ENCODE measurements at places on chromosomes 12 and 14. TPM values are rescaled to one million over a fixed set of nuclear protein-coding genes. Genes with fewer than 3 reads are reported as not detected.

GRCh38 chr12:64544371-64545080 is 65.8 kb upstream of the RASSF3 start:
- H3K27ac ChIP-seq, result no peak overlapping the region
- H3K4me3 ChIP-seq, result no peak overlapping the region
- H3K4me1 ChIP-seq, result no peaks in the 10 kb centered on the region
- H3K36me3 ChIP-seq, result no peaks in the 10 kb centered on the region
- DNase-seq, result no peak
- no peaks in the 10 kb centered on the region for H3K27me3 ChIP-seq

DNA sequence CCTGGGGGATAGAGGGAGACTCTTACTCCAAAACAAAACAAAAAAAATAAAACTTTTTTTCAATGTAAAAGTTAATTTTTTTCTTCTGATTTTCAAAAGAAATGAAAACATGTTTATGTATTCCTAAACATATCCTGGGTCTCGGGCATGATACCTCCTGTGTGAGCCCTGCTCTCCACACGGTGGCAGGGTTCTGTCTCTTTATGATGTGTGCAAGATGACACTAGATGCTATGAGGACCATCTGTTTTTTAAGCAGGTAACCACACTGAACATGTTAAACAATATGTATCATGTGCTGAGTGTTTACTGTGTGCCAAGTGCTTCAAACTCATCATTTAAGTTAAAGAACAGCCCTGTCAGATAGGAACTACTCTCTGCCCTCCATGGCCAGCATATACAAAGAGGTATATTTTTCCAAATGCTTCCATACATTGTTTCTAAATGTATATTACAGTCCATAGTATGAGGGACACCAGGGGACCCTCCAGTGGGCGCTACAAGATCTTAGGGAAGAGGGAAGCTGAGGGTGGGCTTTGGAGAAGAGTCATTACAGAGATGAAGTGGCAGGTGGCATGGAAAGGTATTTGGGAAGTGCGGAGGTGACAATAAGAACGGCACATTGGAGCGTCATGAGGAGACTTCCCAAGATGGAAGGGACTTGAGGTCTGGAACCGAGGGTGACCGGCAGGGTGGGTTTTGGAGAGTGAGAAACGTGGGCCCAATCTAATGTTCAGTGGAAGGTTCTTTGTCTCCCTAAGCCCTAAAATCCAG is 28.5 kb downstream of the FOS start:
- no peaks in the 10 kb centered on the region for H3K27me3 ChIP-seq
- H3K27ac ChIP-seq, result no peak overlapping the region
- H3K4me3 ChIP-seq, result no peak overlapping the region
- H3K4me1 ChIP-seq, result peaks cover 8% of the 10 kb centered on the region
- H3K36me3 ChIP-seq, result no peaks in the 10 kb centered on the region

GRCh38 chr12:97274386-97274785 is 188.2 kb upstream of the RMST start:
- no peak overlapping the region for H3K27ac ChIP-seq
- no peaks in the 10 kb centered on the region for H3K4me1 ChIP-seq
- DNase-seq, result no peak

GRCh38 chr14:40213701-40214100 is 781.5 kb upstream of the FBXO33 start:
- no peaks in the 10 kb centered on the region for H3K4me1 ChIP-seq
- no peak overlapping the region for H3K4me3 ChIP-seq
- no peaks in the 10 kb centered on the region for H3K36me3 ChIP-seq
- no peak for DNase-seq
- H3K27ac ChIP-seq, result no peak overlapping the region

- H3K4me1 ChIP-seq, result no peaks in the 10 kb centered on the region
- H3K27me3 ChIP-seq, result no peaks in the 10 kb centered on the region
- H3K4me3 ChIP-seq, result no peak overlapping the region
Observed at GRCh38 chr12:58703866-58704265, 216.4 kb downstream of the LRIG3 start.

GRCh38 chr12:11764837-11765236 is 115.4 kb downstream of the ETV6 start:
- H3K36me3 ChIP-seq, result no peaks in the 10 kb centered on the region
- H3K27ac ChIP-seq, result peak overlapping the region; percentile 39
- no peak for DNase-seq
- H3K4me1 ChIP-seq, result peaks cover 23% of the 10 kb centered on the region
- H3K27me3 ChIP-seq, result no peaks in the 10 kb centered on the region
- no peak overlapping the region for H3K4me3 ChIP-seq

DNA sequence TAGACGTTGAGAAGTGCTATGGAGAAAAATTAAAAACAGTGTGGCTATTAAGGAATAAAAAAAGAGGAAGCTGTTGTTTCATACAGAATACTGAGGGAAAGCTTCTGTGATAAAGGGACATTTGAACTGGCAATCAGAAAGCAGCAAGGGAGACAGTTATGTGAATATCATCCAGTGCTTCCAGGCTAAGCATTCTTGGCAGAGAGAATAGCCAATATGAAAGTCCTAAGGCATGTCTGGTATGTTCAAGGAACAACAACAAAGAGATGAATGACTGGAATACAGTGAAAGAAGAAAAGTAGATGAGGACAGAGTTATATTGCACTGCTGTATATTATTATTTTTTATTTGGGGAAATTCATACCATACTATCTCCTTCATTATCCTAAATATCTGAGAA is 23.9 kb downstream of the SCAF11 start:
- no peak for DNase-seq
- no peak overlapping the region for H3K27ac ChIP-seq
- no peaks in the 10 kb centered on the region for H3K36me3 ChIP-seq

GRCh38 chr12:75564852-75565251 is 53.4 kb upstream of the KRR1 start:
- H3K36me3 ChIP-seq, result no peaks in the 10 kb centered on the region
- H3K27ac ChIP-seq, result no peak overlapping the region
- H3K27me3 ChIP-seq, result no peaks in the 10 kb centered on the region
- DNase-seq, result no peak
- no peak overlapping the region for H3K4me3 ChIP-seq
- no peaks in the 10 kb centered on the region for H3K4me1 ChIP-seq

- no peaks in the 10 kb centered on the region for H3K27me3 ChIP-seq
- no peak overlapping the region for H3K4me3 ChIP-seq
Observed at GRCh38 chr12:51519755-51520154, 71.3 kb upstream of the SCN8A start.

- H3K4me1 ChIP-seq, result no peaks in the 10 kb centered on the region
- H3K27me3 ChIP-seq, result no peaks in the 10 kb centered on the region
- H3K27ac ChIP-seq, result no peak overlapping the region
- no peak overlapping the region for H3K4me3 ChIP-seq
Observed at GRCh38 chr14:78425330-78425729, 255.2 kb downstream of the NRXN3 start.

- peak; percentile 88 for DNase-seq
- peaks cover 8% of the 10 kb centered on the region for H3K4me1 ChIP-seq
- peak overlapping the region; percentile 61 for H3K4me3 ChIP-seq
- no peaks in the 10 kb centered on the region for H3K27me3 ChIP-seq
- no peaks in the 10 kb centered on the region for H3K36me3 ChIP-seq
Observed at GRCh38 chr12:113222730-113223531, 1.7 kb downstream of the TPCN1 start.

- H3K27ac ChIP-seq, result peak within 1 kb of the TSS; percentile 99
- peak within 1 kb of the TSS; percentile 53 for H3K4me3 ChIP-seq
- H3K27me3 ChIP-seq, result no peaks in the 10 kb centered on the region
- DNase-seq, result peak; percentile 62
- H3K36me3 ChIP-seq, result no peaks in the 10 kb centered on the region
Observed at GRCh38 chr12:120292661-120293531, at the start of gene RNU4-1. Gene RNU4-1, minus strand, starts transcription at chr12:120293237.

GRCh38 chr14:51860825-51861499 is 550 bp downstream of the GNG2 start:
- no peaks in the 10 kb centered on the region for H3K36me3 ChIP-seq
- H3K27ac ChIP-seq, result no peak overlapping the region
- H3K4me1 ChIP-seq, result no peaks in the 10 kb centered on the region
- H3K27me3 ChIP-seq, result no peaks in the 10 kb centered on the region

GRCh38 chr12:47124451-47124850 is 44.7 kb upstream of the AMIGO2 start:
- no peak for DNase-seq
- no peaks in the 10 kb centered on the region for H3K27me3 ChIP-seq
- H3K36me3 ChIP-seq, result no peaks in the 10 kb centered on the region
- no peaks in the 10 kb centered on the region for H3K4me1 ChIP-seq
- no peak overlapping the region for H3K27ac ChIP-seq

DNA sequence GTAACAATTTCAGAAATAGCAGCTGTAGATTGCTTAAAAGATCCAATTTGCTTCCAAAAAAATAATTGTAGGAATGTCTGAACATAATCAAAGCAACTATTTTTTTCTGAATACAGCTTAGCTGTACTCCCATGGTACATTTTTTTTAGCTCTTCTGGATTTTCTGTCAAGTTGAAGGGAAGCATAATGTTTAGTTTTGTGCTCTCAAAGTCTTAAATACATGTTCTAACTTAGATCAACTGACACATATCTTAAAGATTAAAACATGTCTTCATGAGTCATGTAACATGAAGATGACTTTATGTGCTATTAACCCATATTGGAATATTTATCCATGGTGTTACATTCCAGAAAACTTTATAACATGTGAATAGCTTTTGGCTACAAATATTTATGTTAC is 255.7 kb downstream of the BTG1 start:
- DNase-seq, result no peak
- H3K27ac ChIP-seq, result no peak overlapping the region
- H3K4me1 ChIP-seq, result no peaks in the 10 kb centered on the region
- no peak overlapping the region for H3K4me3 ChIP-seq
- no peaks in the 10 kb centered on the region for H3K27me3 ChIP-seq
- no peaks in the 10 kb centered on the region for H3K36me3 ChIP-seq

- H3K4me1 ChIP-seq, result peaks cover 8% of the 10 kb centered on the region
- no peak overlapping the region for H3K4me3 ChIP-seq
- no peak overlapping the region for H3K27ac ChIP-seq
- H3K27me3 ChIP-seq, result no peaks in the 10 kb centered on the region
- no peak for DNase-seq
Observed at GRCh38 chr12:26748741-26749431, 84.1 kb downstream of the ITPR2 start.

DNA sequence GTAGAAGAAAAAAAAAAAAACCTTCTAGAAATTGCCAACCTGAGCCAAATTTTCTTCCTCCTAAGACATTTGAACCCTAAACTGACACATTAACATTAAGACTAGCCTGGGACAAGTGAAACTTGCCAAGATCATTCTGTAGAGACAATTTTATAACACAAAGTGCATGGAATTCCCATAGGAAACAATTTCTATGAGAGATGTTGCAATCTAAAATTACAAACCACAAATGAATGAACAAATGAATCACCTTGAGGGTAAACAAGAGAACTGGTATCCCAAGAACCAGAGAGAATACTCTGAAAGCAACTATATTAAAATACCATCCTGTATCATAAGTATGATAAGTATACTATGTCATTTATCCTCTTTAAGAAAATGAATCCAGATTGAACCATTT is 165.3 kb downstream of the DICER1 start:
- no peaks in the 10 kb centered on the region for H3K4me1 ChIP-seq
- H3K27ac ChIP-seq, result no peak overlapping the region
- H3K27me3 ChIP-seq, result no peaks in the 10 kb centered on the region
- DNase-seq, result no peak
- no peak overlapping the region for H3K4me3 ChIP-seq
- H3K36me3 ChIP-seq, result no peaks in the 10 kb centered on the region

- H3K27me3 ChIP-seq, result no peaks in the 10 kb centered on the region
- H3K4me1 ChIP-seq, result no peaks in the 10 kb centered on the region
- no peak for DNase-seq
- no peaks in the 10 kb centered on the region for H3K36me3 ChIP-seq
- H3K4me3 ChIP-seq, result no peak overlapping the region
Observed at GRCh38 chr14:87644689-87645088, 348.3 kb downstream of the GALC start.

DNA sequence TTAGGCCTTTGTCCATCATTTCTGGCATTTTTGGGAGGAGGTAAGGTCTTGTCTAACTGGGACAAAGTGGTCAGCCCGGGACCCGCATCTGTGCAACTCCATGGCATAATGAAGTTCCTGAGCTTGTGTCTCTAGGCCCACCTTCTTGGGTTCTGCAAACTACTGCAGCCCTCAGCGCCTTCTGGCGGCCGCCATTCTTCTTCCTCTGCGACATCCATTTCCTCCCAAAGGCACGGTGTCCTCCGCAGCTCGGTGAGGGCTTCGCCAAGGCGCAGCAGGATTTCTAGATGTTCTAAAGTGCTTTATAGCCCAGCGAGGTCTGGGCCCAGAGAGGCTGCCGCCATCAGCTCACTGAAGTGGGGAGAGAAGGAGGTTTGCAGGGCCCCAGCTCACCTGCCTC is 134.4 kb upstream of the OR4E1 start:
- DNase-seq, result no peak
- H3K27me3 ChIP-seq, result no peaks in the 10 kb centered on the region
- H3K27ac ChIP-seq, result no peak overlapping the region
- H3K4me3 ChIP-seq, result no peak overlapping the region

- no peaks in the 10 kb centered on the region for H3K4me1 ChIP-seq
- H3K27ac ChIP-seq, result no peak overlapping the region
- H3K36me3 ChIP-seq, result no peaks in the 10 kb centered on the region
- DNase-seq, result no peak
- no peak overlapping the region for H3K4me3 ChIP-seq
Observed at GRCh38 chr14:29391801-29392200, 535.8 kb downstream of the PRKD1 start.

- H3K27me3 ChIP-seq, result no peaks in the 10 kb centered on the region
- H3K36me3 ChIP-seq, result no peaks in the 10 kb centered on the region
- no peak for DNase-seq
- no peak overlapping the region for H3K4me3 ChIP-seq
- H3K27ac ChIP-seq, result no peak overlapping the region
Observed at GRCh38 chr12:4261655-4262054, 11.9 kb upstream of the CCND2 start.

- no peaks in the 10 kb centered on the region for H3K4me1 ChIP-seq
- DNase-seq, result no peak
- no peak overlapping the region for H3K4me3 ChIP-seq
- H3K27me3 ChIP-seq, result no peaks in the 10 kb centered on the region
Observed at GRCh38 chr14:34489324-34489723, 27.3 kb upstream of the SPTSSA start.

GRCh38 chr12:107760207-107760808 is 629 bp downstream of the PRDM4 start:
- peak; percentile 38 for DNase-seq
- no peaks in the 10 kb centered on the region for H3K27me3 ChIP-seq
- peak overlapping the region; percentile 51 for H3K27ac ChIP-seq
- H3K36me3 ChIP-seq, result no peaks in the 10 kb centered on the region
- peaks cover 16% of the 10 kb centered on the region for H3K4me1 ChIP-seq

- no peak for DNase-seq
- H3K4me3 ChIP-seq, result no peak overlapping the region
- peaks cover 3% of the 10 kb centered on the region for H3K4me1 ChIP-seq
- no peaks in the 10 kb centered on the region for H3K36me3 ChIP-seq
- no peaks in the 10 kb centered on the region for H3K27me3 ChIP-seq
Observed at GRCh38 chr14:97224016-97224415, 426.8 kb downstream of the VRK1 start.

Gene BIN2
- total RNA-seq, result 0.75 TPM

Gene TSPAN19
- not detected for total RNA-seq

Gene NELL2
- 0.43 TPM for total RNA-seq

Gene SPTB
- total RNA-seq, result 1.2 TPM

Gene TAC3
- not detected for total RNA-seq

Gene BEGAIN
- total RNA-seq, result 18.2 TPM

Gene GALNT9
- total RNA-seq, result not detected

Gene STXBP6
- total RNA-seq, result 25.7 TPM

Gene TMEM179
- total RNA-seq, result 1.3 TPM

Data from pancreas (tissue), 10 donors.